ENCODE measurements at places on chromosomes 4 and X. TPM values are rescaled to one million over a fixed set of nuclear protein-coding genes. Genes with fewer than 3 reads are reported as not detected.

DNA sequence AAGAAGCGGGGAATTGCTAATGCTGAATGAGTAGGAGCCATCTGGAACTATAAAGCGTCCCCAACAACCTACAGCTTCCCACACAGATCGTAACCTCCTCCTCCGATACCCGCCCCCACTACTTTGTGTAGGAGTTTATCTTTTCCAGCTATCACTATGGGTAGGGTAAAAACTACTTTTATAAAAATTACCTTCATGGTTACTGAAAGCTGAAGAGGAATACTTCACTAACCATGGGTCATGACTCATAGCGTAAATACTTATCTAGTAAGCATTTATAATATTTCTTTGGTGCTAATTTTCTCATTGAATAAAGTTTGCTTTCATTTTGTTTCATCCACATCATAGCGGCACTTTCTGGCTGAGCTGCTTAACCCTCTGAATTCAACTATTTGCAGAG, 79.4 kb upstream of the TNIP3 start:
- peak; percentile 14 for DNase-seq

GRCh38 chr4:8092282-8092681, 66.3 kb downstream of the ABLIM2 start:
- no peak for DNase-seq

- no peak for DNase-seq
These were observed 49.9 kb upstream of the PGRMC1 start for GRCh38 chrX:119186194-119186593.

GRCh38 chr4:156188596-156188995, 234.9 kb upstream of the CTSO start:
- no peak for DNase-seq

CLDN34 gene
- total RNA-seq, result not detected

PAGE2 gene
- not detected for total RNA-seq

HOPX gene
- 71.1 TPM for total RNA-seq

Measured in activated T-cell treated with anti-CD3 and anti-CD28 coated beads, Interleukin-2, amount 50 U/mL, for 72 hours (primary cell).